ENCODE measurements at places on chromosomes 7 and 10. TPM values are rescaled to one million over a fixed set of nuclear protein-coding genes. Genes with fewer than 3 reads are reported as not detected.

SLF2 gene
- total RNA-seq: 20.1 TPM

OPALIN gene
- not detected for total RNA-seq

RADIL gene
- 0.10 TPM for total RNA-seq

CLIP2 gene
- 26.8 TPM for total RNA-seq

CRHR2 gene
- total RNA-seq: not detected

LFNG gene
- 9.4 TPM for total RNA-seq

AZGP1 gene
- not detected for total RNA-seq

GRIFIN gene
- not detected for total RNA-seq

TMEM254 gene
- total RNA-seq: 11.7 TPM

DNA sequence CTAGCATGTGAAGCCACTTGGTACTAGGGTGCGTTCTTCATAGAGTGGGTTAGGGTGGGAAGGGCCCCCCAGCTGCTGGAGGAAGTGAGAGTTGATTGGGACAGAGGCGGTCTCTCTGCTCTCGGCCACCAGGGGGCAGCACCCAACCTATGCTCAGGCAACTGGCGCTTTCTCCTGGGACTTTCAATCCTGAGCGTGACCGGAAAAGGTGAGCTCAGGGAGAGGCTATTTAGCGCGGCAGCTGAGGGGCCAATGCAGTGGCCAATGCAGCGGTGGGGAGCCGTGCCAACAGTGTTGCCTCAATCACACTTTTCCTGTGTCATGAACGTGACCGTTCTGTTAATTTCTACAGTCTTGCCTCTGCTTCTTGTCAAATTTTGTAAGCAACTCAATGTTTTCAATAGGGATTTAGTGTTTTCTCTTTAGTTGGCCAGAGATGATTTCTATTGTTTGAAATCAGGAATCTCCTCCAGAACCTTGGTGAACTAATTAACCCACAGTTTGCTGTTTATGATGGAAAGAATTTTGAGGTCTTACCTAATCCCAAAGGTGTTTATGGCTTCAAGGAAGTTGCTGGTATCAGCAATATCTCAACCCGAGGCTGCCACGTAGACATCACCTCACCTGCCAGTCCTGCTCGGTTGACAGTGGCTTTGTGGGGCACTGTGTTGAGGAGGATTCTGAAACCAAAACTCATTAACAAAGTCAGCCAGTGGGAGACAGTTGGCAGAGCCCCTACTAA is 67.9 kb upstream of the PDZD8 start:
- no peaks in the 10 kb centered on the region for H3K36me3 ChIP-seq
- H3K27me3 ChIP-seq: peaks cover 11% of the 10 kb centered on the region
- H3K4me1 ChIP-seq: peaks cover 36% of the 10 kb centered on the region
- H3K4me3 ChIP-seq: peak overlapping the region; percentile 31

GRCh38 chr10:5271526-5271925 is 74.9 kb downstream of the AKR1C4 start:
- peaks cover 1% of the 10 kb centered on the region for H3K27me3 ChIP-seq
- no peak overlapping the region for H3K27ac ChIP-seq
- no peak for DNase-seq
- H3K36me3 ChIP-seq: no peaks in the 10 kb centered on the region
- no peak overlapping the region for H3K4me3 ChIP-seq
- no peaks in the 10 kb centered on the region for H3K4me1 ChIP-seq

- H3K4me3 ChIP-seq: no peak overlapping the region
- H3K27ac ChIP-seq: no peak overlapping the region
- H3K36me3 ChIP-seq: no peaks in the 10 kb centered on the region
- peaks cover 41% of the 10 kb centered on the region for H3K27me3 ChIP-seq
Measured at GRCh38 chr10:17290226-17290625, 62.2 kb downstream of the VIM start.

DNA sequence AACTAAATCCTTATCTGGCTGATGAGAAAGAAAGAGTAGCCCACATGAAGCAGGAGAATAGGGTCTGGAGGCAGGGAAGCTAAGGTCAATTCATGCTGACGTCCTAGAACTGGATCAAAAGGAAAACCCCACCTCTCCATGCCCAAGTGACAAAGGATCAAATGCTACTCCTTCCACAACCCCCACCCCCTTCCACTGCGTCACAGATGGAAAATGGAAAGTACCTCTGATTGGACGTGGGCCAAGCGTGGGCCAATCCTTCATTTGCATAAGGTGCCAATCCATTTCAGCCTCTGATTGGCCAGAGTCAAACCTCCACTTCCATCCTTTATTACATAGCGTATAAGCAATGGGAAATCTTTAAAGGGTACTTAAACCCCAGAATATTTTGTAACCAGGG is 431.3 kb upstream of the ETV1 start:
- no peaks in the 10 kb centered on the region for H3K27me3 ChIP-seq
- H3K36me3 ChIP-seq: no peaks in the 10 kb centered on the region
- no peak for DNase-seq
- H3K4me1 ChIP-seq: peaks cover 6% of the 10 kb centered on the region

DNA sequence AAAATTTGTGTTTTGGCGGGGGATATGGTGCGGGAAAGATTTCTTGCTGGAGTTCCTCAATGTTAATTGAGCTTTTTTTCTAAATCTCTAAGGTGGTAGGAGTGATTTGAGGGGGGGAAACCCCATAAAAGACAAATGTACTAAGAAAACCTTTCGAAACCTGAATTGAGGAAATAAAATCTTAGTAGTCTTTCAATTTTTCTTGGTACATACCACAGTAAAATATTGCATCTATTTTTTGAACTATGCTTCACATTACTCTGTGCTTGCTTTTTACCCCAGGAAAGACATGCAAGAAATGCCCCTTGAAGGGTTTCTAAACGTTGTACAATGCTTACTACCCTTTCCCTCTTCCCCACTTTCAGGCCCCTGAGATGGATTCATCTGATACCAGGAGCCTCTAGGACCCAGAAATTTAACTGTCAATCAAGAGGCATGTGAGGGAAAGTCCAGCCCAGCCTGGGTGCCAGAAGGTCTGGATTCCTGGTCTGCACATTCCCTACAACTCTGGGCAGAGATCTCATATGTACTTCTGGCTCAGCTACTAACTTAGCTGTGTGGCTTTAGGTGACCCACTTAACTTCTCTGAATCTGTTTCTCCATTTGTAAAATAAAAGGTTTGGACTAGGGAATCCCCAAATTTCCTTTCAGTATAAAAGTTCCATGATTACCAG is 5.8 kb upstream of the PDCD4 start:
- peaks cover 50% of the 10 kb centered on the region for H3K4me1 ChIP-seq
- H3K36me3 ChIP-seq: no peaks in the 10 kb centered on the region
- peak overlapping the region; percentile 72 for H3K27ac ChIP-seq
- DNase-seq: no peak

DNA sequence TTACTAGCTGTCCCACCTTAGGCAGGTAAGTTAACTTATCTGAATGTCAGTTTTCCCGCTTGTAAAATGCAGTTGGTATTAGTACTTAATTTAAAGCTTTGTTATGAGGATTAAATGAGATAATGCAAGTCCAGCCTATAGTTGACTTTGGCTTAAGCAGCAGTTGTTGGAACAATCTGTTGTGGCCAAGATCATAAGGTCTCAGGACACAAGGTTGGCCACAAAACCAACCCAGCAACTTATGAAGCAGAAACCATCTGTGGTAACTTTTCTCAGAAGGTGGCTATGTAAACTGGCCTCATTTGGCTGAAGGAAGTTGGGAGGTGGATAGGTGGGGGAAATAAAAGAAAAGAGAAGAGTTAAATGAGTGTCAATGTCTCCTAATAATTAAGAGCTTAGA is 29.4 kb downstream of the ENTPD1 start:
- H3K4me1 ChIP-seq: no peaks in the 10 kb centered on the region
- peaks cover 1% of the 10 kb centered on the region for H3K27me3 ChIP-seq
- H3K4me3 ChIP-seq: no peak overlapping the region
- H3K27ac ChIP-seq: no peak overlapping the region

GRCh38 chr10:130924138-130924819 is 387.2 kb downstream of the TCERG1L start:
- no peaks in the 10 kb centered on the region for H3K27me3 ChIP-seq
- no peak for DNase-seq
- no peak overlapping the region for H3K27ac ChIP-seq
- no peak overlapping the region for H3K4me3 ChIP-seq
- no peaks in the 10 kb centered on the region for H3K36me3 ChIP-seq

- no peak overlapping the region for H3K4me3 ChIP-seq
- H3K36me3 ChIP-seq: no peaks in the 10 kb centered on the region
- H3K27me3 ChIP-seq: no peaks in the 10 kb centered on the region
- H3K4me1 ChIP-seq: peaks cover 63% of the 10 kb centered on the region
- no peak for DNase-seq
- H3K27ac ChIP-seq: no peak overlapping the region
Measured at GRCh38 chr7:123715198-123715597, 33.6 kb downstream of the WASL start.

DNA sequence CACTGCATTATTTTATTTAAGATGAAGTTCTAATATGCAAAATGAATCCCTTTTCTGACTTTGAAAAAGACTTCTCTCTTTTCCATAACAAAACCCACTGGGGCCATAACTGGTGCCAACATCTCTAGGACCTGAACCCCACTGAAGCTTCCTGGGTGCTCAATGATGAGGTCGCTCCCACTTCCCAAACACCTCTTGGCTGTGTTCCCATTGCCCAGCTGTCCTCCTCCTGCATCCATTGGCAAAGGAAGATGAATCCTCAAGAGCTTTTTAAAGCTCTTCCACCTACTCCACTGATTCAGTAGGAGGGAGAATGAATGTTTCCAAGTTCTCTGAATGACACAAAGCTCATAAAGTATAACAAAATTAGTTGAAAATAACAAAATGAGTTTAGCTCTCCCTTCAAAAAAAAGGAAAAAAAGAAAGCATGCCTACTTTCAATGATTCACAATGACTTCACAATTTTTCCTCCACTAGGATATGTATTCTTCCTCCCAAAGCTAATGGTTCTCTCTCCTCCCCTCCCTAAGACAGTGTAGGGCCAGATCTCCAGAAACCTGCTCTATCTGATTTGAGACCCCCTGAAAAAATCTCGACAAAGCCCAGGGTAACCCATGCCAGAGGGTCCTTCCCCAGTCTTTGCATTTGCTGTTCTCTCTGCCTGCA is 64.8 kb downstream of the SORBS1 start:
- no peaks in the 10 kb centered on the region for H3K4me1 ChIP-seq
- no peak overlapping the region for H3K4me3 ChIP-seq
- no peaks in the 10 kb centered on the region for H3K27me3 ChIP-seq
- DNase-seq: no peak
- H3K36me3 ChIP-seq: no peaks in the 10 kb centered on the region

DNA sequence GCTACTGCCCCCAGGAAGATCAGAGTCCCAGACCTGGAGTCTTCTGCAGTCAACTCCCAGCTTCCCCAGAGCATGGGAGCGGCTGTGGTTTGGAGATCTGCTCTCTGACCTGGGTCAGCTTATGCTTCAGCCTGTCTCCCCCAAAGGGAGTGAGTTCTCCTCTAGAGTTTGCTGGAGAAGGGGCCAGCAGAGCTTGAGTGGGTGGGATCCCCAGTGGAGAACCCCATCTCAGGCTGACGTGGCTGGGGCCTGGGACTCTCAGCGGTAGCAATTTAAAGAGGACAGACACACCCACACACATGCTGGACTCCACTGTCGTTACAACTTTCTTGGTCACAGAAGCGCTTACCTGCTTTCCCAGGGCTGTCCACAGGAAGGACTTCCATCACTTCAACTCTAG is 6.3 kb downstream of the UNC5B start:
- no peak for DNase-seq
- peaks cover 67% of the 10 kb centered on the region for H3K4me1 ChIP-seq
- no peaks in the 10 kb centered on the region for H3K27me3 ChIP-seq
- H3K4me3 ChIP-seq: no peak overlapping the region
- H3K36me3 ChIP-seq: no peaks in the 10 kb centered on the region

DNA sequence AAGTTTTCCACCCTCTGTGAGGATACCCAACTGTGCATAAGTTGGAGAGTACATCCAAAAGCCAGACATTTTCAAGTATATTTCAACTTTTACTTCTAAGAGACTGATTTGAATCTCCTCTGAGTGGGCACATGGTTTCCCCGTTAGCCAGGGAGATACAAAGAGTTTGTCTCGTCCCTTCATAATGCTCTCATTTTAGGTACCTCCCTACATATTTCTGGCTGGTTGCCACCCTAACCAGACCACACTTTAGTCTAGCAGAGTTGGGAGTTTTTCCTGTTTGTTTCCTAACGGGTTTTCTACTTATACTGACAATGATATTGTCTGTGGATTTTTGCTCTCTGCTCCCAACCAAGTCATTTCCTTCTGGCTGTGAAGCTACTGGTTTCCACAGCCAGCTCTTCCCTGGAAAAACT is 180.3 kb downstream of the CCDC71L start:
- no peak overlapping the region for H3K4me3 ChIP-seq
- DNase-seq: no peak
- peaks cover 14% of the 10 kb centered on the region for H3K36me3 ChIP-seq
- H3K27me3 ChIP-seq: no peaks in the 10 kb centered on the region
- peaks cover 47% of the 10 kb centered on the region for H3K4me1 ChIP-seq

- peaks cover 5% of the 10 kb centered on the region for H3K27me3 ChIP-seq
- no peak overlapping the region for H3K4me3 ChIP-seq
- H3K36me3 ChIP-seq: 0 out of 2 replicates have a peak, but pooled peaks cover 4% of the 10 kb centered on the region
Measured at GRCh38 chr7:564176-564865, 44.7 kb upstream of the PDGFA start.

DNA sequence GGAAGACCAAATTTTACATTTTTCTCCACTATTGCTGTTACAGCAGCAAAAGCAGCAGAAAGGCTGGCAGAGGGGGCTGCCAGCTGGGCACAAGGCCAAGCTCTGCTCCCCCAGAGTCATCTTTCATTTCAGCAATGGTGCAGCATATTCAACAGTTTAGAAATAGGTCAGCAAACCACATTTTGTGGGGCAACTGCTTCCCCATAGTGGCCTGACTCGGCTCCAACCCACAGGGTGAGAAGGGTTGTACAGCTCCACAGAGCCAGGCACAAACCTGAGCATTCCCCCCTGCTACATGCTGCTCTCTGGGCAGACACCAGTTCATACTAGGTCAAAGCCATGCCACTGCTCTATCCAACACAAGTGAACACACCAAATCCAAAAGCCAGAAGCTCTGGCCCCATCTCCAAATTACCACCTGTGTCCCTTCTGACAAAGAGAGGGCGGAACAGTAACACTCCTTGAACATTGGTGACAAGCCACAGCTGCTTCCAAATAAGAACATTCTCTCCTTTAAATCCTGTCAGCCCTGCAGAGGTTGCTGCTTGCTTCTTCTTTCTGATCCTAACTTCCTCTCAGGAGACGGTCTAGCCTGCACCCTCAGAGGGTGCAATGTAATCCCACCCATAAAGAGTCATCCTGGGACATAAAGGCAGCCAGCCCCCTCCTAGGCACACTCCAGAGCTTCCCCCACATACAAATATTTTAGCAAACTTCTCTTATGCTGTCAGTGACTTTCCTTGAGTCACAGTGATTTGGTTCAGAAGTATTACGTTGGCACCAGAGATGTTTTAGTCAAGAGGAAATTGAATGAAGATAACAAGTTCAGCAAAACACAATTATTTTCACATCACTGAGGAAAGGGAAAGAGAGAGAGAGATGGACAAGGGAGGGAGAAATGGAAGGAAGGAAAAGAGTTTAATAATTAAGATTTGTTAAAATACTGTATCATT is 39.0 kb upstream of the SLIT1 start:
- H3K27me3 ChIP-seq: no peaks in the 10 kb centered on the region
- DNase-seq: no peak
- no peak overlapping the region for H3K4me3 ChIP-seq
- peak overlapping the region; percentile 11 for H3K27ac ChIP-seq

DNA sequence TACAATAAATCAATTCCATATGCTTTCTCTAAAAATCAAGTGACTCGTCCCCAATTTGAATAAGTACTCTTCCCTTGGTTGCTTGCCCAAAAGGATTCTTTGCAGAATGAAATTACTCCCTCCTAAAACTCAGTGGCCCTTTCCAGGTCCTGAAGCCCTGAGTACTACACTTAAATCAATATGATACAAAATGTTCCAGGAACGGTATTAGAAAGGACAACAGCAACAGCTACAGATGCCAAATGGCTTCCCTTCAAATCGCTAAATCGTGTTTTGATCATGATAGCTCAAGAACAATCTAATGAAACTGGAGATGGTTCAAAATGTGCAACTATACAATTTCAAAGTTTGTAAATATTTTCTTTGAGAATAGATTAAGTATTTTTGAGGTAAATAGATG is 59.4 kb downstream of the TPK1 start:
- H3K27me3 ChIP-seq: no peaks in the 10 kb centered on the region
- H3K27ac ChIP-seq: no peak overlapping the region
- no peaks in the 10 kb centered on the region for H3K36me3 ChIP-seq

All from HFFc6 (cell line).